ENCODE measurements at places on chromosomes 3 and 15.

- DNase-seq, result no peak
These were observed 8.0 kb upstream of the PXK start for GRCh38 chr3:58324391-58325390.

DNA sequence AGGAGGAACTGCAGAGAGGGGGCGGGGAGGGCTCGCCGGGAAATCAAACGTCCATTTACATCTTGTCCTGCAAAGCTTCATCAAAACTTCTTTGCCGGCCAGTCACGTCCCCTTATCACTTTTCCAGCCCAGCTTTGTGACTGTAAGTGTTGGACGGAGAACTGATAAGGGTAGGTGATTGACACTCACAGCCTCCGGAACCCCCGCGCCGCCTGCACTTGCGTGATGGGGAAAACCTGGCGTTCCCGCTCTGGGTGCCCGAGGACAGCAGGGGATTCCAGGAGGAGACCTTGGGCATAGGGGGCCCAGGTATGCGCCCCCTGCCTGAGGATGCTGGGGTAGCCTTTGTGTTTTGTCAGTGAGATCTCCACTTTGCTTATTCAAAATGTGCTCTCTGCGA is 72.8 kb upstream of the ANKRD34C start:
- DNase-seq, result no peak

DNA sequence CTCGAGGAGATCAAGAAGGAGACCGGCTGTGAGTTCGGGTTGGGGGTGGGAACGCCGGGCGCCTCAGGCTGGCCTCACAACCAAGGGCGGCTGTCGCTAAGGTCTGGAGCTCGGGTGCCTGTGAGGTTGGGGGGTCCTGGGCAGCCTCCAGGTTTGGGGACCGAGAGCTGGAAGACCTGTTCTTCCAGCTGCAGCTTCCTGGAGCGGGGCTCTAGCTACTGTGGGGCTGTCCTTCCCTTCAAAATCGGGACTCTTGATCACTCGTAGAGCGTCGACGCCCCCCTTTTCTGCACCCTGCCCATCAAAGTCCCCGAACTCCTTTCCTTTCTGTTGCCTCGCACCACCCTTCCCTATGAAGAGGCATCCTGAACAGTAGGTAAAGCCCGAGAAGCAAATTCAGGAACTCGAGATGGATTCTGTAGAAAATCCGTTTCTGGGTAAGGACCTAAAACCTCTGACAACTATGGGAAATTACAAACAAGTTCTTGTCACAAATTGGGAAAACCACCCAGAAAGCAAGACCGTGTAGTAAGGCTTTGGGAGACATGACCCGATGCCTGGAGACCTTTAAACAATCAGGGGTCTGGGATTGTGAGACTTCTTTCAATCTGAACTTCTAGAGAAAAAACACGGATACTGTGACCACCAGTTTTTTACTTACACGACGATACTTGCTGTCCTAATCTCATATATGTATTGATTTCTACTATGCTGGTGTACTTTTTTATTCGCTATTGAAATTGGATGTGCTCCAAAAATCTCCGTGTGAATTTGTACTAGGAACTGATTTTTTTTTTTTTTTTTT is 556 bp downstream of the CHP1 start:
- DNase-seq, result no peak

- DNase-seq, result no peak
These were observed 174.9 kb downstream of the XXYLT1 start for GRCh38 chr3:195096053-195096452.

GRCh38 chr3:13040361-13041074 is 32.7 kb downstream of the IQSEC1 start:
- no peak for DNase-seq

- no peak for DNase-seq
These were observed 21.8 kb downstream of the C3orf18 start for GRCh38 chr3:50545781-50546180.

- no peak for DNase-seq
These were observed 336.3 kb downstream of the DIPK2A start for GRCh38 chr3:144307951-144308350.

DNA sequence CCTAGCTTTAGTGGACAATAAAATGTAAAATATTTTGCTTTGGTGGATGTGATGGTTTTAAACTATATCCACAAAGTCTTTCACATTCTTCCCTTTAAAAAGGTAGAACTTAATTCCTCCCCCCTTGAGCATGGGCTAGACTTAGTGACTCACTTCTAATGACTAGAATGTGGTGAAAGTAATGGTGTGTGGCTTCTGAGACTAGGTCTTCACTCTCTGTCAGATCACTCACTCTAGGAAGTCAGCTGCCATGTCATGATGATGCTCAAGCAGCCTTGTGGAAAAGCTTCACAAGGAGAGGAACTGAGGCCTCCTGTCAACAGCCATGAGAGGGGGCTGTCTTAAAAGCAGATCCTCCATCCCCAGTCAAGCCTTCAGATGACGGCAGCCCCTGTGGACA is 4.2 kb downstream of the LRRC2 start:
- DNase-seq, result no peak

- DNase-seq, result no peak
These were observed 30.2 kb upstream of the LEKR1 start for GRCh38 chr3:156795890-156796481.

DNA sequence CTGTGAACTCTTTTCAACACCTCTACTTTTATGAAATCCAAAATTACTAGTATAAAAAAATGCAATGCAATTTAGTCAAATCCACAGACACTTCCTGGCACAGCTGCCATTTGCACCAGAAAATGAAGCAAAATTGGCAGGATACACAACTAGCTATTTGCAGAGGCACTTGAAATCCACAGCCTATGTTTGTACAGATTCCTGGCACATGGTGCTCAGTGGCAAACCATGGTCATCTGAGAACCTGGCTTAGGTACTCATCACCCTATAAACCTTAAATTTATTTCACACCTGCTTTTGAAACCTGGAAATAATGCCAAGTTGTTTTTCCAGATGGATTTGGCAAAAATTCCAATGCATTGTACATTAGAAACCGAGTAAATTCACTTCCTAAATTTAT is 20.2 kb upstream of the PPM1L start:
- no peak for DNase-seq

DNA sequence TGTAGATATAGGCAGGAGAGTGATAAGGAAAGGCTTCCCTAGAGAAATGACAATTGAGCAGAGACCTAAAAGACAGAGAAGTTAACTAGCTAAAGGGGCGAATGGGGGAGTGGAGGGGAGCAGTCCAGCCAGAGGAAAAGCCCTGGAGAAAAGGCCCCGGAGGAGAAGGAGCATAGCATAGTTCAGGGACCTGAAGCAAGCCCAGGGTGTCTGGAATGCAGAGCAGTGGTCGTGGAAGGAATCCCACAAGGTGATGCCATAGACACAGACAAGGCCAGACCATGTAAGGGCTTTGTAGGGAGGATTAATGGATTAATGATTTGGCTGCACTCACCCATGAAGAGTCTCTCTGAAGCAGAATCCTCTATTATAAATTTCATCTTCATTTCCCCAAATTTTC is 45.8 kb upstream of the LRRN1 start:
- no peak for DNase-seq

DNA sequence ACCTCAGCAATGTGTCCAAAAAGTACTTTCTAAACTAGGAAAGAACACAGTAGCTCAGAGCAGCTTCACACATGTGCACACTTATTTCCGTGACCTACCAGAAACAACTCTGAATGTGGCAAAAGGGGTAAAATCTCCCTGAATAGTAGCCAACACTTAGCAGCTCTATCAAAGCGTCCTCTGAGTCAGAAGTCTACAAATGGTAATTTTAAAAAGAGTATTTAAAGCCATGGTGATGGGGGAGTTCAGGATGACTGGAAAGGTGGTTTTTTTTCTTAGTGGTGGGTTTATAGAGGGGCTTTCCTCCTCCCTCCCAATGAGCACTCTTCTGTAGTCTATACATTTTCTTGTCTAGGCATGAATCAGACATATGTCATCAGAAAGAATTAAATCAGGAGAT is 223.8 kb upstream of the PRICKLE2 start:
- no peak for DNase-seq

DNA sequence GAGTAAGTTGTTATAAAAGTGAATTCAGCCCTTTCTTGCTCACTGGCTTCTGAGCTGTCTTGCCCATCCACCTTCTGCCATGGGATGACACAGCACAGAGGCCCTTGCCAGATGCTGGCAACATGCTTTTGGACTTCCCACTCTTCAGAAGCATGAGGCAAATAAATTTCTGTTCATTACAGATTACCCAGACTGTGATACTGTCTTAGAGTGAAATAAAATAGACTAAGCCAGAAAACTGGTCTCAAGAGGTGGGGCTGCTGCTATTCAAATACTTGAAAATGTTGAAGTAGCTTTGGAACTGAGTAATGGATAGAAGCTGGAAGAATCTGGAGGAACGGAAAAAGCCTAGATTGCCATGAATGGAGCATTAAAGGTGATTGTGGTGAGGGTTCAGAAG is 170.4 kb downstream of the ZMAT3 start:
- DNase-seq, result no peak

DNA sequence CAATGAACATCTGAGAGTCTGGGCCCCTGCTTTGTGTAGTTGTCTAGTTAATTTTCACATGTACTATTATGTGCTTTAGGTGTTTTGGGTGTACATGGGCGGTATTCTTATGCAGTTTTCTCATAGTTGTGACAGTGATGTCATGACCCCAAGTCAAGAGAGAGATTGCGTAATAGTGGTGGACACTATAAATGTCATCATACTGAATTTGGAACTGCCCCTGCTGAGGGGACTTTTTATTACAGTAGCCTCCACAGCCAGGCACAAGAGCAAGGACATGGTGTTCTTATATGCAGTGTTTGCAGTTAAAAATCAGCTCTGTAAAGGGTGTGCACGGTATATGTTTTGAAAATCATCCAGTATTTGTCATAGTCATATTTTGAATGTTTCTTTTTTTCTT is 29.5 kb downstream of the ABHD2 start:
- no peak for DNase-seq

- DNase-seq, result no peak
These were observed 280.4 kb downstream of the ULK4 start for GRCh38 chr3:41681479-41681878.

DNA sequence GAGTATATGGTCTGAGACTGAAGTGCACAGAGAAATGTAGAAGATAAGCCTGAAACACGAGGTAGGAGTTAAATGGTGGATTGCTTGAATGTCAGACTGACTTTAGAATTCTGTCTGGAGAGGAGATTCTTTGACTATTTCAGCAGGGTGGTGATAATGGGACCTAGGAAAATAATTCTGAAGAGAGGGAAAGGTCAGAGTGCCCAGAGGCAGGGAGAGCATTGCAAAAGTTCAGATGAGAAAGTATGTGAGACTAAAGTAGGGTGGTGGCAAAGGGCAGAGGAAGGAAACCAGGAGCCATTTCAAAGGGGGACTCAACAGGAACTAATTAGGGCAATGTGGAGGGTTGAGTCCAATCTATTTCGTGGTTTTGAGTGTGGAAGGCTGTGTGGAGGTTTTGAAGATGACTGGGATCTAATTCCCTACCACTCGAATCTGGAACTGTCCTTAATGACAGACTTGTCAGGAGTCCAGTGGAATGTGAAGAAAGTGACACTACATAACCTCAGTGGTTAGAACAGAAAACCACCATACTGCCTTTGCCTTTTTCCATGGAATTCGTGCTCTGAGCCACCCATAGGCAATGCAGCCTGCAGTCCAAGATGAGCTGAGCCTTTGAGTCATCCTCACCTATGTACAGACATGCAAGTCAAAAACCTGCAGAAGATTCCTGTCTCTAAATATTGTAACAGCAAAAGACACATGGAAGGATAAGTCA is 16.1 kb downstream of the CPOX start:
- no peak for DNase-seq

- no peak for DNase-seq
These were observed 106.2 kb downstream of the ADCY5 start for GRCh38 chr3:123342631-123343080.

GRCh38 chr3:88114878-88115549 is 34.7 kb upstream of the C3orf38 start:
- no peak for DNase-seq

- no peak for DNase-seq
These were observed 86.2 kb upstream of the COL6A5 start for GRCh38 chr3:130259166-130259874.

DNA sequence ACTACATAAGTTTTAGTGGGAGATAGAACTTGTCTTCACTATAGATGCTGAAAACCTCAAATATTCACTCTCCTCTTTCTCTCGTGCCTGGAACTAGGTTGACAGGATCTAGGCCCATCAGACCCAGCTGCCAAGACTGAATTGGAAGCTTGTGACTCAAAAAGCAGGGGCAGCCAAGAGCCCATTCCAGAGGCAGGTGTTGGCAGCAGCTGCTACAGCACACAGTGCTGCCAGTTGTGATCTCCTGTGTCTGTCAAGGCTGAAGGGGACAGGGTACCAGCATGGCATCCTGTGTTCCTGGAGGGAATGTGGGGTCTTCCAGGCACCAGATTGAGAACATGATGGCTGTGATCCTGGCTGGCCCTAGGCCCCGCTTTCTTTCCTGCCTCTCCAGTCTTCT is 92.5 kb upstream of the MB21D2 start:
- no peak for DNase-seq

DNA sequence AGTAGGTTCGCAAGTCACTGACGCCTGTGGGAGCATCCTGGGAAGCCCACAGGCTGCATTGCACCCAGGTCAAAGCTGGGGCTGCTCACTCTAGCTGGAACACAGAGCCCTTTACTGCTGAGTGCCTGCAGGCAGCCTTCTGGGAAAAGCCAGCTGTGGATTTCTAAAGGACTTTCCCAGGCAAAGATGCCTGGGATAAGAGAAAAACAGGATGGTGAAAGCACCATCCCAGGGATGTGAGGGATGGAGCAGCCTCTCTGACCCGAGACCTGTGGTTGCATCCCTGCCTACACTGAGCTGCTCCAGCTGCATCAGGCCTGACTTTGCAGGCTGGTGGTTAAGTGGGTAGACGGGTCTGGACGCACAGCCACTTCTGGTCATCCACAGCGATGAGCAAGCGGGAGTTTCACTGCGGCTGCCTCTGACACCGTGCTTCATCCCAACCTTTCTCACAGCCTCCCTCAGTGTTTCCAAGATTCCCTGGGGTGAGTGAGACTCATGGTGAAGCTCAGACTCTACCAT is 52.5 kb upstream of the AMOTL2 start:
- DNase-seq, result no peak

DNA sequence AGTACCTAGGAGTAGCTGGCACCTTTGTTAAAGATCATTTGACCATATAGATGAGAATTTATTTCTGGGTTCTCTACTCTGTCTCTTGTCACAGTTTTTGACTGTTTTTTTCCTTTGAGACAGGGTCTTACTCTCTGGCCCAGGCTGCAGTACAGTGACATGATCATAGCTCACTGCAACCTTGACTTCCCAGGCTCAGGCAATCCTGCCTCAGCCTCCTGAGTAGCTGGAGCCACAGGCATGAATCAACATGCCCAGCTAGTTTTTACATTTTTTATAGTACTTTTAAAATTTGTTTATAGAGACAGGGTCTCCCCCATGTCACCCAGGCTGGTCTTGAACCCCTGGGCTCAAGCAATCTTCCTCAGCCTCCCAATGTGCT is 45.0 kb downstream of the BCL2L10 start:
- DNase-seq, result no peak

DNA sequence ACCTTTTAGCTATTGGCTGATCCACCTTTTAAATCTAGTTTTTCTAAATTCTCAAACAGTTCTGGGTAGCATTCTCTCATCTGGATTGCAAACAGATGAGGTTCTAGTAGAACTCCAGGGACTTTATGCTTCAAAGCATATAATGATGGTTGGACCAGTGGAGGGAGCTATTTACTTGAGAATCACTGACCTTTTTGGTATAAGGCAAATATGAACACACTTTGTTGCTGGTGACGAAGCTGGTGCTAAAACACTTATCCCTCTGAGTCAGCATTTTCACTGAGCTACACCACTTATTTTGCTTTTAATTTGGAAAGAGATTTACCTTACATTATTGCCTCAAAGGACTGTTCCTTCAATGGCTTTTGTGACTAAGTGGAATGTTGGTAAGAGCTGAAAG is 58.6 kb upstream of the SLITRK3 start:
- DNase-seq, result no peak

All from nucleus accumbens (tissue), 56 donors.